Activated T-helper 2 cell treated with anti-CD3 and anti-CD28 coated beads, Interferon-gamma antibody, Interleukin-2, Interleukin-4, amounts not matched to agents 10 μg/mL and 5 μg/mL and 100 μg/mL, durations not matched to agents 14 hours and 24 hours and 36 hours (primary cell): ENCODE measurements at places on chromosomes 7 and 10. TPM values are rescaled to one million over a fixed set of nuclear protein-coding genes. Genes with fewer than 3 reads are reported as not detected.

CLRN3 gene
- not detected in 2 replicates for total RNA-seq

DENND2A gene
- total RNA-seq: not detected in 2 replicates

RSPH10B2 gene
- total RNA-seq: 0.23 TPM in 1 of 2 replicates, not detected in the other

C1QL3 gene
- total RNA-seq: 0.07 and 0.14 TPM in 2 replicates

PARG gene
- total RNA-seq: 34.8 and 34.9 TPM in 2 replicates

DYDC2 gene
- not detected in 2 replicates for total RNA-seq

FXYD4 gene
- total RNA-seq: not detected in 2 replicates

ABCB8 gene
- total RNA-seq: 59.5 and 59.6 TPM in 2 replicates

MMD2 gene
- total RNA-seq: not detected in 2 replicates
